Left ventricle myocardium inferior (tissue), 1 donor: ENCODE measurements at places on chromosomes 5 and 9. TPM values are rescaled to one million over a fixed set of nuclear protein-coding genes. Genes with fewer than 3 reads are reported as not detected.

DNA sequence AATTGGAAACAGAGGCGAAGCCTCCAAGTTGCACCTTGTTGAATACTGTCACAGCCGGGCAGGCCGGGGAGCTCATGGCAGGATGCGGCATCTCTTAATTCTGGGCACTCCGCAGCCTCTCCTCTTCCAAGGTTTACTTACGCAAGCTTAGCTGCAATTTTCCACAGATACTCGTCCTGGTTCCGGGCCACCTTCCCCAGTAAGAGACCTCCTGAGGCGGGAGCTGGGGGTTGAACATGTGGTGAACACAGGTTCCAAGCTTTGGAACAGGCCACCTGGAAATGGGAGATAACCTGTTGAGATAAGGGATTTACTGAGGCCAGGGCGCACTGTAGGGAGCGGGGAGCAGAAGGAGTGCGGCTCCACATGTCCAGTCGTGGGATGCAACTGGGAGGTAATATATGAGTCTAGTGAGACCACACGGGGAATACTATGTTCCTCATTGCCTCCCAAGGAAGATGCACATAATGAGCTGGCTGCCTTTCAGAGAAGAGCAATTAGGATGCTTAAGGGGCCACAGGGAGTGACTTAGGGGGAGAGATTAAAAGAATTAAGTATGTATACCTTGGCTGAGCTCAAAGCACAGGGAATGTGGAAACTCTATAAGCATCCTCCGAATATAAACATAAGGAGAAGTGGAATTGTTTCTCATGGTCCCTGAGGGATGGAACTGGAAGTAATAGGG lies 335.2 kb downstream of the CWC27 start:
- peaks cover 17% of the 10 kb centered on the region for H3K4me1 ChIP-seq
- H3K27me3 ChIP-seq, result no peaks in the 10 kb centered on the region
- no peak for DNase-seq
- peak overlapping the region; percentile 89 for H3K27ac ChIP-seq

GRCh38 chr9:38687389-38687842 lies 32.5 kb downstream of the FAM240B start:
- no peaks in the 10 kb centered on the region for H3K36me3 ChIP-seq
- peak overlapping the region; percentile 19 for H3K4me3 ChIP-seq
- peak; percentile 40 for DNase-seq
- no peaks in the 10 kb centered on the region for H3K27me3 ChIP-seq
- peaks cover 33% of the 10 kb centered on the region for H3K4me1 ChIP-seq
- peak overlapping the region; percentile 30 for H3K27ac ChIP-seq

- H3K4me3 ChIP-seq, result no peak overlapping the region
- H3K27me3 ChIP-seq, result no peaks in the 10 kb centered on the region
- peaks cover 13% of the 10 kb centered on the region for H3K4me1 ChIP-seq
- no peaks in the 10 kb centered on the region for H3K36me3 ChIP-seq
Measured at GRCh38 chr9:89611425-89611824, 6.6 kb downstream of the GADD45G start.

The ARHGAP26 gene
- 35.7 TPM for total RNA-seq

The DAB2 gene
- total RNA-seq, result 28.5 TPM

The ZFP2 gene
- 0.80 TPM for total RNA-seq

The ABCA1 gene
- total RNA-seq, result 10.8 TPM

The CEL gene
- 1.9 TPM for total RNA-seq

The TMC1 gene
- 0.25 TPM for total RNA-seq

The CACFD1 gene
- 11.5 TPM for total RNA-seq
